ENCODE measurements at places on chromosomes 13 and 19. TPM values are rescaled to one million over a fixed set of nuclear protein-coding genes. Genes with fewer than 3 reads are reported as not detected.

DNA sequence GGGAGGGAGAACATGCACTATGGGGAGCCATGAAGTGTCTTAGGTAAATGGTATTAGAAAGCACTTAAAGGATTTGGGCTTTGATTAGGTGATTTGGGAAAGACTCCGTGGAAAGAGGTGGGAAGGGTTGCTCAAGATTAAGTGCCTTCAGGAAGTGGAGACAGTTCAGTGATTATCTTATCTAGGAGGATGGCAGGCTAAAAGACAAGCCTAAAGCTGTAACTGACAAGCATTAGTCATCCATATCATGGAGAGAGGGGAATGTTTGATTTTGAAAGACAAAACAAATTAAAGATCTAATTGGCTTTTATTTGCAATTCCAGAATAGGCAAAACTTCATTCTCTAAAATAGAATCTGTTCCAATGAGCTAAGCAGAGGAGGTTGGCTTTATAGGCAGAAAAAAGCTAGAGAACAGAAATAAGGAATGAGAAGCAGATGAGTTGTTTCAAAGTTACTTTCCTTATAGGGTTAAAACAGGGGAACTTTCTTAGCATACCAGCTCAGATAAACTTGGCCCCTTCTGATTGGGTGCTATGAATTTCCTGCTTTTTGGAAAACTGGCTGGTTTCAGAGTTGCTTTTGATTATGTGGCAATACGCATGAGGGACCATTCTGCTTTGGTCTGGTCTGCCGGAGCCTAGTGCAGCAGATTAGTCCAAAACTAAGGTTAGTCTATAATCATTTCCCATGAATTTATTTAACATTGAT is 1.8 kb upstream of the DIAPH3 start:
- DNase-seq: no peak

GRCh38 chr13:47723898-47724297 is 277.2 kb downstream of the SUCLA2 start:
- DNase-seq: no peak

GRCh38 chr13:112880221-112880641 is 88.8 kb upstream of the MCF2L start:
- DNase-seq: no peak

GRCh38 chr13:98129059-98129746 is 13.7 kb upstream of the FARP1 start:
- DNase-seq: no peak

GRCh38 chr13:110949628-110950027 is 34.8 kb upstream of the ANKRD10 start:
- DNase-seq: no peak

GRCh38 chr19:29596885-29597525 is 9.1 kb upstream of the POP4 start:
- peak; percentile 64 for DNase-seq

- peak; percentile 29 for DNase-seq
Measured at GRCh38 chr13:51935326-51936171, 73.8 kb downstream of the CCDC70 start.

- DNase-seq: no peak
Measured at GRCh38 chr13:51794964-51795363, 9.0 kb downstream of the DHRS12 start.

DNA sequence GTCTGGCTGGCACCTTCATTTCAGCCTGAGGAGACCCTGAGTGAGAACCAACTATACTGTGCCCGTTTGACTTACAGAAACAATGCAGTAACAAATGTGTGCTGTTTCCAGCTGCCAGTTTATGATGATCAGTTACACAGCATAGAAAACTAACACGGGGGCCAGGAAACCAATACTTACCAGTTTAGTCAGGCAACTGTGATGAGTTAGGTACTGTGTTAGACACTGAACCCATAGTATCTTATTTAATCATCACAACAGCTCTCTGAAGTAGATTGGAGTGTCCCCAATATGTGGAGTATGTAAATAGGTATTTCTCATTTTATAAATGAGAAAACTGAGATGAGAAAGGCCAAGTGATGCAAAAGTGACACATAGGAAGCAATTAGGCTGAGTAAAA is 620.9 kb upstream of the KLF12 start:
- DNase-seq: no peak

DNA sequence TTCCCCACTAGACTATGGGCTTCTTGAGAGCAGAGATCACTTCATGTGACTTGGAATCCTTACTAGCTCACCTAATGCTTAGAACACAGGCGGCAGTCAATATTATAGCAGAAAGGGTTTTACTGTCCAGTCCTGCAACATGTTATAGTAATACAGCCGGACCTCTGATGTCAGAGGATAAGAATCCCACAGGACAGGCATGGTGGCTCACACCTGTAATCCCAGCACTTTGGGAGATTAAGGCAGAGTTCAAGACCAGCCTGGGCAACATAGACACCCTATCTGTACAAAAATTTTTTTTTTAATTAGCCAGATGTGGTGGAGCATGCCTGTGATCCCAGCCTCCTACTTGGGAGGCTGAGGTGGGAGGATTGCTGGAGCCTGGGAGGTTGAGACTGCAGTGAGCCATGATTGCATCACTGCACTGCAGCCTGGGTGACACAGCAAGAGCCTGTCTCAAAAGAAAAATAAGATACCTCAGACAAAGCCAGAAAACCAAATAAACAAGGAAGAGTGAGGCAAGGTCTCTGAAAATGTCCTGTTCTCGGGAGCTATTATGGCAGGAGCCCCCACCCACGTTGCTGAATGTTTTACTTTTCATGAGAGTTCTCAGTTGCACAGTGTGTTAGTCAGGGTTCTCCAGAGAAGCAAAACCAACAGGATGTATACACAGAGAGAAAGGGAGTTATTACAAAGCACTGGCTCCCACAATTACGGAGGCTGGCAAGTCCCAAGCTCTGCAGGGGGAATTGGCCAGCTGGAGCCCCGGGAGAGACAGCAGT is 100.8 kb downstream of the UBL3 start:
- no peak for DNase-seq

DNA sequence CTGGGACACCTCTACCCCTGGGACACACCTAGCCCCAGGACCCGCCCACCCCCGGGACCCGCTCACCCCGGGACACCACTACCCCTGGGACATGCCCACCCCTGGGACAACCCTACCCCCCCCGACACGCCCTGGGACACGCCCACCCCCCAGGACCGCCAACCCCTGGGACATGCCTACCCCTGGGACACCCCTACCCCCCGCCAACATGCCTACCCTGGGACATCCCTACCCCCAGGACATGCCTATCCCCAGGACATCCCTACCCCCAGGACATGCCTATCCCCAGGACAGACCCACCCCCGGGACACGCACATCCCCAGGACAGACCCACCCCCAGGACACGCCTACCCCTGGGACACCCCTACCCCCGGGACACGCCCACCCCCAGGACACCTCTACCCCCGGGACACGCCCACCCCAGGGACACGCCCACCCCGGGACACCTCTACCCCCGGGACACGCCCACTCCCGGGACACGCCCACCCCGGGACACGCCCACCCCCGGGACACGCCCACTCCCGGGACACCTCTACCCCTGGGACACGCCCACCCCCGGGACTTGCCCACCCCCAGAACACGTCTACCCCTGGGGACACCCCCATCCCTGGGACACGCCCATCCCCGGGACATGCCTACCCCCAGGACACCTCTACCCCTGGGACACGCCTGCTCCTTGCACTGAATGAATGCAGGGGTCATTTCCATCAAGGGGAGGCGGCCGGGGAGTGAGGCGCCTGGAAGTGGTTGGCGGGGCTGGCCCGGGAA is 32.3 kb downstream of the ADPRHL1 start:
- no peak for DNase-seq

DNA sequence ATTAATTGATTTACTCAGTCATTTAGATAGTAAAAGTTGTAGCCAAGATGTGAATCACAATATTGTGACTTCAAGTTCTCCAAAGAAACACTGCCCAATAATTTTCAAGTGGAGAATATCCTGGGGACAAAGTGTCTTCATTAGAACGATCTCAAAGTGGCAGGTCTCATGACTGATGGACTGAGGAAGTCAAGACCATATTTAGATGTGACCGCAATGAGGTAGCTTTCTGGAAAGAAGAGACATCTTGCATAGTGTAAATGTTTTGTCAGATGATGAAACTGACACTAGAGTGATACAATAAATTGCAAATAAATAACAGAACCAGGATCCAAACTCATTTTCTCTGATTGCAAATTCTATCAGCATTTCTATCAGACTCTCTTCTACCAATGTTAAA is 1476.9 kb downstream of the EFNB2 start:
- no peak for DNase-seq

DNA sequence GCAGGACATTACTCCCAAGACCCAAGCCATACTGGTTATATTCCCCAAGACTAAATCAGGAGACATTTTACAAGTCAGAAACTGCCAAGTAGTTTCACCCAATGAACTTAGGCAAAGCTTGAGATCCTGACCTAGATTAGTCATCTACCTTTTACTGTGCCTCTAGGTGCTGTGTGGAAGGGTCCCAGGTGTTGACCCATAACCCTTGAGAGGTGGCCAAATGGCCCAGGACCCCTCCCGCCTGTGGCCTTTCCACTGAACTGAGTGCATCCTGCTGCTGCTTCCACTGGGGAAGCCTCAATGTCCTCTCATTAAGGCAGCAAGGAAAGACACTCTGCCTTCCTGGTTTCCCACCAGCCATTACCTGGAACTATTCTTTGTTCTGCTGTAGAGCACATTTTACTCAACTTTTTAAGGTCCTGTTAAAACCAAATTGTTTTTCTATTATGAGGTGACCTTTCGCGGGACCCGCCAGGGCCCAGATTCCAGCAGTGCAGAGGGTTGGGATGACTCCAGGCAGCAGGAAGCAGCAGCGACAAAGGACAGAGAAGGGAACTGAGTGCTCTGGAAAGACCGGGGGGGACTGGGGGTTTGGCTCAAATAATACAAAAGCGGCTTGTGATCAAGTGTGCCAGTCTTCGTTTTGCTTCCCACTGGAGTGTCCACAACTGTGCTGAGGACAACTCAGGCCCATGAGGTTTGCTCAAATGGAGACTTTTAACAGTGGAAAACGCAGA is 27.1 kb downstream of the ANKRD10 start:
- DNase-seq: no peak

GRCh38 chr13:41788552-41788951 is 172.4 kb downstream of the VWA8 start:
- DNase-seq: no peak

GRCh38 chr19:17331045-17331558 is 3.6 kb downstream of the ANO8 start:
- no peak for DNase-seq

DNA sequence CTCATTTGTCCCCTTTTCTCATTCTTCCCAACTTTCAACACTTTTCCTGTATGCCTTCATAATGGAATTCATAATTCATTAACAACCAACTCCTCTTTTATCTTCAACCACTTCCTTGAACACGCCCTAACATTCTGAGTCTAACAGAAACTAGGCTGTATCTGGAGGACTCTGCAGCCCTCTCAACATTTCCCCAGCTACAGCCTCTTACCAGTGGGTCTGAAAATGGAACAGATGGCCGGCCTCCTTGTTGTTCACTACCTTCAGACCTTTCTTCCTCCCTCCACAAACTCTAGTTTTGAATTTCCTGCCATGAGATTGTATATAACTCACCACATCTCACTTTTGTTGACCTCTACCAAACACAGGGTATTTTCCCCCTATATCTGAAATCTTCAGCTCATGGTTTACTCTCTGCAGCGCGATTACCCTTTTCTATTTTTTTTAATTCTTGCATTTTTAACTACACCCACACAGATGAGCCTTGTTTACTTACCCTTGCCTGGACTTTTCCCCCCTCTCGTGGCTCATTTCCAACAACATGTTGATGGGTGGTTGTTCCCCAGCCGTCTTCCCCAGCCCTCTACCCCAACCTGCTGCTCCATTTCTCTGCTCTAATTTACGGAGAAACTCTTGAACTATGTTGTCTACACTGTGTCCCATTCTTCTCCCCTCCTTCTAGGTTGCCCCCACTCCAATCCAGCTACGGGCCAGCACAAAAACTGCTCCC is 846 bp downstream of the ZNF790 start:
- no peak for DNase-seq

Gene LIM2
- polyA plus RNA-seq: not detected

Gene NBEA
- 4.2 TPM for polyA plus RNA-seq

Gene SLC15A1
- not detected for polyA plus RNA-seq

Gene ZSCAN4
- not detected for polyA plus RNA-seq

Gene TJP3
- polyA plus RNA-seq: 1.5 TPM

Gene FFAR1
- not detected for polyA plus RNA-seq

Gene CLEC4G
- not detected for polyA plus RNA-seq

Gene ZNF260
- polyA plus RNA-seq: 22.8 TPM

Gene KLK2
- 0.21 TPM for polyA plus RNA-seq

Gene ITPKC
- 8.1 TPM for polyA plus RNA-seq

Gene CGB8
- polyA plus RNA-seq: 2.4 TPM

Measured in A549 (cell line).